ENCODE measurements at places on chromosomes 6 and 20.

- DNase-seq, result no peak
Observed at GRCh38 chr20:36372666-36373065, 66.5 kb downstream of the DLGAP4 start.

GRCh38 chr6:35080016-35080680 is 61.0 kb downstream of the TCP11 start:
- no peak for DNase-seq

- DNase-seq, result no peak
Observed at GRCh38 chr6:128882560-128882959, 378 bp upstream of the LAMA2 start.

- no peak for DNase-seq
Observed at GRCh38 chr6:20907486-20908071, 373.3 kb downstream of the CDKAL1 start.

DNA sequence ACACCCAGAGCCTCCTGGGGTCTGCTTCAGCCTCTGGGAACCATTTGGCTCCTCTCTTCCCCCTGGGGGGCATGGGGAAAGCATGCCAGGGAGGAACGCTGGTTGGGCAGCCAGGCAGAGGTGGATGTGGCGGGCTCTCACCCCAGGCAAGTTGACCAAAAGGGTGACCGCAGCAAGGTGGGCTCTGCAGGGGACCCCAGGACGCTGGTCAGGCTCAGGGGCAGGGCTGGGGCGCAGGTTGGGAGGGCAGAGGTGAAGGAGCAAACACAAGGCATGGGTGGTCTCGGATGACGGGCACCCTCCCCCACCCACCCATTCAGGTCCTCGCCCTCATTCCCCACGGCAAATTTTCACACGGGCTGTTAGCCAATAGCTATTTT is 30.2 kb upstream of the MRGBP start:
- DNase-seq, result no peak

GRCh38 chr6:149990661-149991471 is 27.1 kb downstream of the ULBP1 start:
- no peak for DNase-seq

- DNase-seq, result no peak
Observed at GRCh38 chr20:62782893-62783278, 13.4 kb upstream of the MRGBP start.

- no peak for DNase-seq
Observed at GRCh38 chr6:128335963-128336362, 184.4 kb downstream of the PTPRK start.

GRCh38 chr6:136087986-136088385 is 162.1 kb downstream of the MTFR2 start:
- DNase-seq, result no peak

GRCh38 chr20:6525447-6526303 is 241.8 kb upstream of the BMP2 start:
- no peak for DNase-seq

- no peak for DNase-seq
Observed at GRCh38 chr20:60541991-60542390, 583.8 kb downstream of the CDH26 start.

DNA sequence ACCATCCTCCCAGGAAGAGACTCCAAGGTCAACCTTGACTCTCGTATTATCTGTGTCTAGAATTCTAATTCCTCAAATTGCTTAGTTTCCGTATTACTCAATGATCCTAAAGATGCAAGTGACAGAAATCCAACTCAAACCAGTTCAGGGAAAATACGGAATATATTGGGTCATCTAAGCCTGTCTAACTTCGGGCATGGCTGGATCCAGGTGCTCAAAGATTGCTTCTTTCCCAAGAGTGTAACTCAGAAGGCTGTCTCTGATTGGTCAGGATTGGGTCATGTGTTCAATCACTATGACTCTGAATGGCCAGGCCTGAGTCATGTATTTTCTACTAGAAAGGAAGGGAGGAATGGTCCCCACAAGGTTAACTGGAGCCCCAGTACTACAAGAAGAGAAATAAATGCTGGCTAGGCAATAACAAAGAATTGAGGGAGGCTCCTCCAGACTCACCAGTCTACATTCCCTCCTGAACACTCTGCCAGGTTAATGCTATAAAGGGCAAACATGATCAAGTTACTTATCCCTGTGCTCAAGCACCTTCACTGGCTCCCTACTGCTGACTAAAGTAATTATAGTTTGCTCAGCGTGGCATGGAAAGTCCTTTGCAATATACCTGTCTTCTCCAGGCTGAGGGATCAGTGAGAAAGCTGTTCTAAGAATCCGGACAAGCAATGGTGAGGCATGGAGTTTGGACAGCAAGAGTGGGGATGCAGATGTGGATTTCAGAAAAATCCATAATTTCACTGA is 15.4 kb upstream of the PREX1 start:
- DNase-seq, result no peak

- DNase-seq, result no peak
Observed at GRCh38 chr6:131164506-131164905, 29.2 kb downstream of the AKAP7 start.

DNA sequence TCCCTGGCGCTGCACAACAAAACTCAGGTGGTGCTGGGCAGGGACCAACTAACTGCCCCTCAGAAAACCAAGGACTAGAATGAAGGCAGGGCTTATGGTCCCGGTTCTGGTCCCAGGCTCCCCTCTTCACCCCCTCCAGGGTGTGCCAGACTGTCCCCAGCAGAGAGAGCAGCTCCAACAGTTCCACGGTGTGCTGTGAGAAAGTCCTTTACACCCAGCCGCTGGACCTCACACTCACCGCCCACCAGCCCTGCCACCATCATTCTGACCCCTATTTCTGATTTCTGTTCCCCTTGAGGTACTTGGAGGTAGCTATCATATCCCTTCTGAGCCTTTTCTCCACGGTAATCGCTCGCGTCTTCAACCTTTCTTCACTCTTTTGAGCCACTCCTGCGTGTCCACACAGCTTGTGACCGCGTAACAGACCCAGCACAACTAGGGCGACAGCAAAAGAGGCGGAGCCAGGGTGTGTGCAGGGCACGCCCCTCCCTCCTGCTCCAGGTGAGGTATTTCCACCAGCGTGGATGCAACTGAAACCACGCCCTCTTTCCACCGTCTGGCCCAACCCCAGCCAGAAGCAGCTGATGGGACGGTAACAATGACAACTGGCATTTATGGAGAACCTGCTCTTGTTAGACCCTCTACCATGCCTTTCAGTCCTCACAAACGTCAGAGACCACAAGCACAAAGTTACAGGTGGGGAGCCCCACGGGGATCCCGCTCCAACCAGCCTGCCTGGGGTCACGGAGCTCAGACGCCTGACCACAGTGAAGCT is 2.3 kb downstream of the PXDC1 start:
- no peak for DNase-seq

DNA sequence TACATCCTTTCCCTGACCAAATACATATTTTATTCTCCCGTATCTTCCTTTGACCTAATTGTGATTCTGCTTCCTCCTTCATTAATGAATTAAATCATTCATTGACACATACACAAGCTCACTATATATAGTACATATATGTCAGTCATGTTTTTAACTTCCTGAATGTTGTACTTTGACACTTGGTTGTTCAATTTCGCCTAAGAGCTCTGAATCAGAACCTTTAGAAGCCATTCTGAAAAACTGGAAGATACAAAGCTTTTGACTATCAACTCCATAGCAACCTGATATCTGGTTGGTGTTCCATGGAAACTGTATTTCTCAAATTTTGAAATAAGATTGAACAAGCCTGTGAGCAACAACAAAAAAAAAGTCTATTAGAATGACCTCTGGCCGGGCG is 27.3 kb upstream of the HFE start:
- no peak for DNase-seq

GRCh38 chr6:81865712-81866111 is 113.2 kb upstream of the TENT5A start:
- no peak for DNase-seq

DNA sequence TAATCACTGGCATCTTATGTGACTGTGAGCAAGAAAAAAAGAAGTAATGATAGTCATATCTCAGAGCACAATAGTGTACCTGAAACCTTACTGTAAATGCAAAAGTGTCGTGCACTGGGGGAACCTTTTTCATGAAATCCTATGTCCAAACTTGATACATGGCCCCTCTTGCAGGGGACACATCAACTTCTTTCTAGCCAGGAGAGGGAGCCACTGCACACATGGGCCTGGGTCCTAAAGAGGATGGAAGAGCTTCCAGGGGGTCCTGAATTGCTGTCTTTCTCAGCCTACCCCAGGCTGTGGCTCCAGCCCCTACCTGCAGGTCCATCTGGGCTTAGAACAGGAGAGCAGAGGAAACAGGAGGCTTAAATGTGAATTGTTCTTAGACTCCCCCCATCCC is 165.7 kb downstream of the SOD2 start:
- DNase-seq, result no peak
